ENCODE measurements at places on chromosomes 11 and 22.
A peak's percentile ranks its signal among the peaks of the same experiment; 100 is the strongest.

- DNase-seq = peak; percentile 32
Observed at GRCh38 chr11:75313513-75314272, 37.8 kb downstream of the ARRB1 start.

- DNase-seq = no peak
Observed at GRCh38 chr11:43685440-43685839, 4.9 kb downstream of the HSD17B12 start.

- DNase-seq = no peak
Observed at GRCh38 chr11:102438311-102439062, 14.1 kb downstream of the TMEM123 start.

- DNase-seq = peak; percentile 60
Observed at GRCh38 chr11:115869780-115870431, 365.7 kb upstream of the CADM1 start.

GRCh38 chr11:64813826-64814225 lies 3.5 kb upstream of the MEN1 start:
- no peak for DNase-seq

GRCh38 chr22:42366806-42367581 lies 65.2 kb downstream of the NFAM1 start:
- DNase-seq = no peak

GRCh38 chr11:80129396-80129795 lies 688.6 kb upstream of the TENM4 start:
- DNase-seq = no peak

- DNase-seq = no peak
Observed at GRCh38 chr22:33519974-33520903, 400.0 kb downstream of the LARGE1 start.

DNA sequence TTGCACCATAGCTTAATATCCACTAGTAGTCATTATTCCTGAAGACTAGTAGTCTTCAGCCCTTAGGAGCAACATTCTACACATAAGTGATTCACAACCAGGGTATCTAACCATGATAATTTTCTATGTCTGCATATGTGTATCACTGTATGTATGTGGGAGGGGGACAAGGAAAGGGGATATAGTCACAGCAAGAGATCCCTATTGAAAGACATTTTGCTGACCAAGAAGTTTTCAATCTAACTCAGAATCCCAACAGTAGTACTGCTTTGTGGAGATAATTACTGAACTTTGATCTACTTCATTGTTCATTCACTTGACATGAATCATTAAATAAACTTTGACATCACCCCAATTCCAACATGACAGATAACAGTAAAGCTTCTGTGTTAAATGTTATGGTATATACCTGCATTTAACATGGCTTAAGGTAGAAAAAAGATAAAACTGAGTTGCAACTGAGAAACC lies 10.3 kb downstream of the PIK3C2A start:
- DNase-seq = no peak

DNA sequence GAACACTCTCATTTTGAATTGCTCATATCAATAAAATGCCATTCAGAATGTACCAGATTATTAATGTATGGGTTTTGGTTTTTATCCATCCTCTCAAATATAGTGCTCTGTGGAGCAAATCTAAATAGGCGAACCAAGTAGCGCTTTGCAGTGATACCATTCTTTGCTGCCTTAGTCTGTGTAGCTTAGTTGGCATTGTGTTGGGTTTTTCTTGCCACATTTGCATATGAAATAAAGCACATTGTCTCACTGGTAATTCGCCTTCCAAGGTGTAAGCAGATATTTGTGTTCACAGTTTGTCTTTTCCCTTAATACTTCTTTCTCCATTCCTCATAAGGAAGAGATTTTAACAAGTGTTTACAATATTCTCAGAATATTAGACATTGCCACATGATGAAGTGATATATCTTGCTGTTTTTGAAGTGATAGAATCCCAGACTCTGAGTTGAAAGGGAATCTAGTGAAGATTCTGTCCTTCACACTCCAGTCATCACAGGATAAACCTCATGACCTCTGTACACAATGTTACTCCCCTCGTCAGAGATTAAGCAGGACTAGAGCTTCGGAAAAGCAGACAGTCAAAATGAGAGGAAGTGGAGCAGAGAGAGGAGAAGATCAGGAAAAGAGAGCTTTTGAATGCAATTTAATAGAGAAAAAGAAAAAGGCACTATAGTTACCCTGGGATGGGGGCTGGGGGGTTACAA lies 16.5 kb downstream of the C11orf91 start:
- DNase-seq = no peak

DNA sequence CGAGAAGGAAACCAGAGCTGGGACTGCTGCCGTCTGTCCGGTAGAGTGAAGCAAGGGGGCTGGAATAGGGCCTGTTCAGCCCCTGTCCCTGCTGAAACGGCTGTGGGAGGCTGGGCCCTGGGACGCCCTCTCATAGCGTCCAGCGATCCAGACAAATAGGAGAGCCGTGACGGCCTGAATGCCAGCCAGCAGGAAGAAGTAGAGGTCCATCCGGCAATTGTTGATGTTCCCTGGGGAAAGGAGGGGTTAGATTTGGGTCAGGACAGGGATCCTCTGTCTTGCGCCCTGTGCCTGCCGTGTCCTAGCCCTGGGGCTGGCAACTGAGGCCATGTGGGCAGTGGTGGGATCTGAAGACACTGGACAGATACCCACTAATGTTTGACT lies 12.9 kb downstream of the TMEM132A start:
- no peak for DNase-seq

DNA sequence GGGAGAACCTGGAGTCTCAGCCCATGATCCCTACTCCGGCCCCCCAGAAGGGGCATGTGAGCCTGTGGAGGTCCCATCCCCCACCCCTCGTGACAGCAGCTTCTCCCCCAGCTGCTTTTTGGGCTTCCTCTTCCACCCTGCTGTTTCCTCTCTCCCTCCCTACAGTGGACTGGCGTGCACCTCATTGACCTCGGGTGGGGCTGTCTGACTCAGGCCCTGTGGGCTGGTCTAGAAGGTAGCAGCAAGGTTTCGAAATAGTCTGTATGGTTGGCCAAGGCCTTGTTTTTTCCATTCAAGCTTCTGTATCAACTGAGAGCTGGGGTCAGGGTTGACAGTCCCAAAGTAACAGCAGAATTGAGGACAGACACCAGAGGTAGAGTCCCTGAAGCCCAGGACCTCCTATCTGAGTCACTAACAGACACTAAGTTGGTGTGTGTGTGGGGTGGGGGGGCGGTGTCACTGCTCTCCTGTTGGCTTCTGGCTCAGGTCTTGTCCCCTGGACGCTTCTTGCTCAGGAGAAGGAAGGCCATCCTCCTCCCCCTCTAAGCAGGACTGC lies 7.7 kb downstream of the SLC37A2 start:
- DNase-seq = no peak

- DNase-seq = no peak
Observed at GRCh38 chr11:115184901-115185300, 319.3 kb downstream of the CADM1 start.

DNA sequence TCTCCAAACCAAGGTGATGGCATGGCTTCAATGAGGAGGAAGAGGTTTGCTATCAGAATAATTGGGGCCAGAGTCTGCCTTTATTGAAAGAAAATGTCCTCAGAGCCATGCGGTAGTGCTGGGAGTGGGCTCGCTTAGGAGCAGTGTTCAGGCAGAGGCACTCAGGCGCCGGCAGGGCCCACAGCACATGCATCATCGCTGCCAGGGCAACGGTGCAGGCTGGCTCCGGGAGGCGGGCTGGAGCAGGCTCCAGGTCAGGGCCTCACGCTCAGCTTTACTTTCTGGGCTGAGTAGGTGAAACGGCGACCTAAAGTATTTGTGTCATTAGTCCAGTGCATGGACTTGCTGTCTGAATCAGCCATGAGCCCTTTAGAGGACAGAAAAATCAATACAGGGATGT lies 169.9 kb upstream of the CCDC90B start:
- no peak for DNase-seq

Data from NCI-H510A (cell line).